Astrocyte of the cerebellum (primary cell): ENCODE measurements at places on chromosomes 1 and 21.

- DNase-seq = no peak
Measured at GRCh38 chr1:156511644-156512043, 11.1 kb upstream of the MEF2D start.

GRCh38 chr1:184068354-184068753, 16.8 kb downstream of the TSEN15 start:
- no peak for DNase-seq

GRCh38 chr1:18508084-18508483, 27.4 kb downstream of the KLHDC7A start:
- no peak for DNase-seq

GRCh38 chr1:172476218-172476811, 32.4 kb upstream of the PIGC start:
- no peak for DNase-seq

- no peak for DNase-seq
Measured at GRCh38 chr1:27388337-27389005, 4.0 kb upstream of the GPR3 start.

- peak; percentile 28 for DNase-seq
Measured at GRCh38 chr1:55478742-55479141, 263.6 kb upstream of the USP24 start.

DNA sequence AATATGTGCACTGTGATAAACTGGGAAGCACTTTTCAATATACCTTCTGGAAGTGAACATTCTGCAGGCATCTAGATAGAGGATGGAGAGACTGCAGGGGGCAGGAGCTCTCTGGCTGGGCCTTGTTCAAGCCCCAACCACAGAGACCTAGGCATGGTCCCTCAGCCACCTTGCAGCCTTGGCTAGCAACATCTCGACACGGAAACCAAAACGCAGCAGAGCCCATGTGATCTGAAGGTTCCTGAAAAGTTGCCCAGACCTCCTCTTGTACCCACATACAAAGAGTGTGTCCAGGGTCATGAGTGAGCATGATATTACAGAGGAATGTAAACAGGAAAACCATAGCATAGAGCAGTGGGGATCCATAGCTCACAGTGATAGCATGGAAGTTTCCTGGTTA, 33.1 kb upstream of the SAMD11 start:
- no peak for DNase-seq

DNA sequence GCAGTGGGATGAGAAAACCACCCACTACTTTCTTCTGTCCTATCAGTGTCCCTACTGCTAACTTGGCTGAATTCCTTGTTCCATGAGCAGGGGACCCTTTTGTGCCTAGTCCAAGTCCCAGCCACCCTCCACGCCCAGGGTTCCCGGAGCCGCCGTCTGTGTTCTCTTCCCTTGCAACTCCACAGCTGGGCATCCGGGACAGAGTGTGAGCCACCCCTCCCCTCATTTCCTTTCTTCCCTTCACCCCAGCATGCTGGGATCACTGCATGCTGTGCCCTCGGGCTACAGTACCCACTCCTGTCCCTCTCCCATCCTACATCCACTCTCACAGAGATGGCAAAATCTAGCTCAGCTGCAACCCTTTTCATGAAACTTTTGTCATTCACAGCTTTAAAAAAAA, 44.5 kb downstream of the PGBD5 start:
- DNase-seq = no peak

- DNase-seq = no peak
Measured at GRCh38 chr1:160608057-160608456, 28.8 kb upstream of the CD84 start.

DNA sequence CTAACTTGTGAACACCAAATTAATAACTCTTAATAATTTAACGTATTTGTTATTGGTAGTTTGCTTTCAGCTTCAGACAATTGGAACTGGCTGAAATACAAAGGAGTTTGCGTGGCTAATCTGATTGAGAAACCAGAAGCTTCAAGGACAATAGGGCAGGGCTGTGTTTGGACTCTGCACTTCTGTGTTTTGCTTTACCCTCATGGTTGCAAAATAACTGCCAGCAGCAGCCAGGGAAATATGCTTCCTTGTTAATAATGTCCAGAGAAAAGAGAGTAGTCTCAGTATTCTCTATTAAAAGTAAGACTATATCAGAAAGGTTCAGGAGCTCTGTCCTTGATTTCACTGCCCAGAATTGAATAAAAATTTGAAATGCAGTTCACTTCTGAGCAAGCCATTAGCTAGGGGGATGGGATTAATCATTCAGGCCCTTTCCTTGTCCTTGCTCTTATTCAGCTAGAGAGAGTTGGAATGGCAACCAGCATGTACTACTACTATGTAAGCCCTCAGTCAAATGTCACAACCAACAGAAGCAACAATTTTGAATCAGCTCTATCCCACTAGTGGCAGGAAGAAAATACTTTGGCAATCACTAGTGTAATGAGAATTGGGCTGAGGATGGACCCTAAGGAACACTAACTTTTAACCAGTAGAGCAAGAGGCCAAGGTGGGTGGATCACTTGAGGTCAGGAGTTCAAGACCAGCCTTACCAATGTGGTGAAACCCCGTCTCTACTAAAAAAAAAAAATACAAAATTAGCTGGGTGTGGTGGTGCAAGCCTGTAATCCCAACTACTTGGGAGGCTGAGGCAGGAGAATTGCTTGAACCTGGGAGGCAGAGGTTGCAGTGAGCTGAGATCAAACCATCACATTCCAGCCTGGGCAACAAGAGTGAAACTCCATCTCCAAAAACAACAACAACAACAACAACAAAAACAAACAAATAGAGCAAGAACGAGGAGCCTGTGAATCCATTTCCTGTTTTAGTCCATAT, 76.8 kb downstream of the POU2F1 start:
- no peak for DNase-seq

DNA sequence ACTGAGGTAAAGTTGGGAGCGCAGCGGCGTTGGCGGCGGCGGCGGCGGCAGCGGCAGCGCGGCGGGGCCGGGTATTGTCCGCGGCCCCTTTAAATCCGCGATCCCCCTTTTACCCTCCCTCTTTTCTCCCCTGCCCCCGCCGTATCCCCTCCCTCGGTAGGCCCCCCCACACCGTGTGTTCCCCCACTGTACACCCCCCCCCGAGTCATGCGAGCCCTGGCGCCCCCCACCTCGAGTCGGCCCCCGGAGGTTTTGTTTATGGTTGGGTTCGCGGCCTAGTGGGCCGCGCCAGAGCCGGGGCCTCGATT, 169 bp downstream of the UBAP2L start:
- DNase-seq = no peak

DNA sequence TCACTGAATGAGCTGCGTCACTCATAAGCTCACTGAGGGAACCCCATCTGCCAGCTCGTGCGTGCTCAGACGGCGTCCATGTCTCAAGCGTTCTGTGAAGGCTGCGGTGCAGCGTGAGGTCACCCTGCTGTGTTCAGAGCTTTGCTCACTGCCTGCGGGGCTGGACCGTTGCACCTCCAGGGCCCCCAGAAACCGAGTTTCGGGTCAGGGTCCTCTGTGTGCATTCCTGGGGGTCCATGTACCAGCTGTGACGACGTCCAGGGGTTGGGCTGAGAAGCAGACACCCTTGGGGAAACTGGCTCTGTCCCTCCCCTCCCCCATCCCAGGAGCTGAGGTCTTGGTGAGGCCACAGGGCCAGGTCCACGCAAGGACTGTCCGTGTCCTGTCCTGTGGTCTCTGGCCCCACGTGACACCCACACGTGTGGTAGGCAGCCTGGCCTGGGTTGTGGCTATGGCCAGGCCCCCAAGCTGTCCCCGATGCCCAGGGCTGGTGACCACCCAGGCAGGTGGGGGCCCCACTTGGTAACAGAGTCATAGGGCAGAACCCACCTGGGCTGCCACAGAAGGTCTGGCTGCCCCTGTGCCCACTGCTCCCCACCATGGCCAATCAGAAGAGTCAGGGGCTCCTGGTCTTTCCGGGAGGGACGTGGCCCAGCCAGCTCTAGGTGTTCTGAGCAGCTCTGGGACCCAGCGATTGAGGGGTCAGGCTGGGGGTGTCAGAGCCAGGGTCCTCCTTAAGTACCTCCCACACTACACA, 24.4 kb downstream of the FTCD start:
- DNase-seq = no peak
